ENCODE measurements at places on chromosomes 5 and 9.

- DNase-seq: no peak
These were observed 14.4 kb downstream of the FREM1 start for GRCh38 chr9:14895806-14896205.

DNA sequence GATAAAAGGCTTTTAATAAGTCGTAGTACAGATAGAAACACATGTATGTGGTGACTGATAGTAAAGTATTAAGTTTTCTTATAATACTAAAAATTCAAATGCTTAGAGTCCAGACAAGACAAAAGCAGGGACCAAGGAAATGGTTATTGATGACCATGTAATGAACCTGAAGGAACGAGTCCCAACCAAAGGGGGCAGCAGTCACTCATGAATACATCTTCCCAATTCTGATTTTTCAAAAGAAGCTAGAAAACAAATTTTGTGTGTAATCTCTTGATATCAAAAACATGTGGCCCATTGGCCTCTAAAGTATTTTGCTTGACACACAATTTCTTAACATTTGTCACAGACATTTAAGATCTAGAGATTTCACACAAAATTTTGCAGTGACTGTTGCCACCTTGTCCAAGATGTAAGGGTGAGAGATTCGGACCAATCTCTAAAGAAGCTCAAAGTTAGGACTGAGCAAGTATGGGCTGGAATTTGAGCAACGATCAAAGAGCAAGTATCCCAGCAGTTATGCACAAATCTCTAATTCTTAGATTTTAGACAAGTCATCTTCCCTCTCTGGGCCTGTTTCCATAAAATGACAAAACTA is 66.8 kb downstream of the ARL15 start:
- DNase-seq: peak; percentile 25

GRCh38 chr5:6256901-6257300 is 121.4 kb downstream of the MED10 start:
- no peak for DNase-seq

DNA sequence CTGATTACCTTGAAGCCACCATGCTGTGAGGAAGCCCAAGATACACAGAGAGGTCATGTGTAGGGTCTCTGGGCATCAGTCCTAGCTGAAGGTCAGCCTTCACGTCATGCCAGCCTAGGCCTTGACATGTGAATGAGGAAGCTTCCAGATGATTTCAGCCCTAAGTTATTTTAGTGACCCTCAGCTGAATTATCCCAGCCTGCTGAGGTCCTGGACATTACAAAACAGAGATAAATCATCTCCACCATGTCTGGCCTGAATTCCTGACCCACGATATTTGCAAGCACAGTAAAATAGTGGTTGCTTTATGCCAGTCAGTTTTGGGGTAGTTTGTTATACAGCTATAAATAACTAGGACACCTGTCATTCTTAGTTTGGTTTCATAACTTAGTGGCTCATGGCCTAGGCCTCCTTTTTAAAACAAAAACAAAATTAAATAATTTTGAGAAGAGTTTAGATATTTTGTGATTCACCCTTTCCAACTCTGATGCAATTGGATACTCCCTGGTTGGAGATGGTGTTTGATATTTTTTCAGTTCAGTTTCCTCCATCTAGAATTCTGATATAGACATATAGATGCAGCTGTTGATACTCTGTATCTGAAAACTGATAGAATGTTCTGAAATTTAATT is 571.3 kb upstream of the CLINT1 start:
- no peak for DNase-seq

DNA sequence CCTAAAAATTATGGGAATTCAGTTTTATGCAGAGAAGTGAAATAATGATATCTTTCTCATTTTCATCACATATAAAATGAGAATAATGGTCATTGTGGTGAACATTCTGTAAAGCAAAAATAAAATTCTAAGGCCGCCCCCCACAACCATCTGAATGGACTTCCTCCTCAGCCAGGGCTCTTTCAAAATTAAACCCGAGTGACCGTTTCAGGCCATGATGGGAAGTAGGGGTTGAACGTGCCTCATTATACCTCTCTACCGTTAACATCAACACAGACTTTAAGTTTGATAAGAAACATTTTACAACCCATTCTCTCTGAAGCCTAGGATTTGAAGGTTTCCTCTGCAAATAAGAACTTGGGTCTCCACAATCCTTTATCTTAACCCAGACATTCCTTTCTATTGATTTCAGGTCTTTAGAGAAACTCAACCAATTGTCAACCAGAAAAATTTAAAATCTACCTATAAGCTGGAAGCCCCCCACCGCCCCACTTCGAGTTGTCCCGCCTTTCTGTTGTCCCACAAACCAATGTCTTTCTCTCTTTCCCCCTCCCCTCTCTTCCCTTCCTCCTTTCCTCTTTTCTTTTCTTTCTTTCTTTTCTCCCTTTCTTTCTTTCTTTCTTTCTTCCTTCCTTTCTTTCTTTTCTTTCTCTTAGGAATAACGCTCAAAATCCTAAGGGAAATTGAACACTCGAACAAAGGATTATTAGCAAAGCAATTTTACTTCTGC is 1.7 kb upstream of the TMCO6 start:
- DNase-seq: no peak

- DNase-seq: no peak
These were observed 399.0 kb downstream of the MED10 start for GRCh38 chr5:5979377-5979760.

DNA sequence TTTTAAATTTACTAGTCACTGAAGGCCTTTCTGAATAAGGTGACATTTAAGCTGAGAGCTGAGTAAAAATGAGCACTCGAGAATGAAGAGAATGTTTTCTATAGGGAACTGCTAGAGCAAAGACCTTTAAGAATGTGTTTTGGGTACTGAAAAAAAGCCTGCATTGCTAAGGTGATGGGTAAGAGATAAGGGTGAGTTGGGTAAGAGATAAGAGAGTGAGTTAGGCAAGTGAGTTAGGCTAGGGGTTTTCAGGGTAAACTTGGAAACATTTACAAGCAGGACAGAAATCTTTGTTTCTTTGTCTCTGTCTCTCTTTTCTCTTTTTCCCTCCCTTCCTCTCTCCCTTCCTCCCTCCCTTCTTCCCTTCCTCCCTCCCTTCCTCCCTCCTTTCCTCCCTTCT is 5.6 kb downstream of the RAD23B start:
- DNase-seq: no peak

GRCh38 chr5:109173036-109173794 is 236.6 kb downstream of the PJA2 start:
- no peak for DNase-seq

DNA sequence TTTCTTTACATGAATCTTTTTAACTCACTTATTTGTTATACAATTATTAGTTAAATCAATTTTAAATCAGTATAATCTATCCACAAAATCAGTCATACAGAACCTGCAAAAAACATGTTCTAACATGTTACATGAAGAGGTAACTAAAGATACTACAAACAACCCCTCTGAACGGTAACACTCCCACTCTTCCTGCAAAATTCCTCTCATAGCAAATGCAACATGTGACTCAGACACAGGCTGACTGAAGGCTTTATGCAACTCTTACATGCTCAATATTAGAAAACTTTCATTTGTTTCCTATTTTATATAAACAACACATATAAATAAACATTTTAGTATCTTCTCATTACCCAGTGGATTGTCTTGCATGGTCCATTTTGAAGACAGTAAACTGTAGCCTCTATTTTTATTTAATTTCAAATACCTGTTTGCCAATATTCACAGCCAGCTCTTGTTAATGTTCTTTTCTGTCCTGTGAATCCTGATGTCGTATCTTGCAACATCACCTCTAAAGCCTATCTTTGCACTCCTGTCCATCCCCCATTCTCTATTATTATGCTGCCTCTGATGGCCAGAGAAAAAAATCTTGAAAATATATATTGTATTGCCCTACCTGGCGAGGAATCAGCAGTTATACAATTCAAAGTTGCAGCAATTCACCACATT is 100.5 kb upstream of the CCDC152 start:
- DNase-seq: no peak

DNA sequence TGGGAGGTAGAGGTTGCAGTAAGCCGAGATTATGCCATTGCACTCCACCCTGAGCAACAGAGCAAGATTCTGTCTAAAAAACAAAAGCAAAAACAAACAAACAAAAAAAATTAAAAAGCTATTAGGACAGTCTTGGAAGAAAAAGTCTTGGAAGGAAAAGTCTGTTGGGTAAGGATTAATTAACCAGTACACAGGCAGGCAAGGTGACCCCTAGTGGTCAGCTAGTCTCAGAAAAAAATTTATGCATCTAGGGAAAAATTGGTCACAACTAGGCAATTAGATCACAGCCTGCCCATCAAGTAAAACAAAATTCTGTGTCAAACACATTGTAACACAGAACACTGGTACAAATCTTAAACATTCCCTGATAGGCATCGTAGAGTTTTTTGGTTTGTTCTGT is 6.7 kb upstream of the ANKRD18B start:
- no peak for DNase-seq

- no peak for DNase-seq
These were observed 85.3 kb upstream of the ADRB2 start for GRCh38 chr5:148740966-148741742.

- no peak for DNase-seq
These were observed 312.9 kb downstream of the MAN2A1 start for GRCh38 chr5:110002652-110003051.

DNA sequence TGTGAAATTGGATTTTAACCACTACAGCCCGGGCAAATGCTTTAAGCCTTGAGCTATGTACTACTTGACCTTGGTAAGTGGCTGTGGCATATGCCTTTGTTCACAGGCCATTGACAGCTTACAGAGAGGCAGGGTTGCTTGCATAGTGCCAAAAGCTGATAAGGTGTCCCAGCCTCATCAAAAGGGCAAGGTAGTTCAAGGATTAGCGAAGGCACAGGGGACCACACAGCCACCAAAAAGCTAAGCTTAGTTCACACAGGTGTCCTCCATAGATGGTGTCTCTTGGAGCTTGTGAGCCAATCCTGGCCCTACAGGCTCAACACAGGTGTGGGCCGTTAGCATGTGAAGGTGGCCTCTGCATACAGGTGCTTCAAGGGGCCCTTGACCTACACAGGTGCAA is 86.8 kb downstream of the ZNF622 start:
- DNase-seq: no peak

DNA sequence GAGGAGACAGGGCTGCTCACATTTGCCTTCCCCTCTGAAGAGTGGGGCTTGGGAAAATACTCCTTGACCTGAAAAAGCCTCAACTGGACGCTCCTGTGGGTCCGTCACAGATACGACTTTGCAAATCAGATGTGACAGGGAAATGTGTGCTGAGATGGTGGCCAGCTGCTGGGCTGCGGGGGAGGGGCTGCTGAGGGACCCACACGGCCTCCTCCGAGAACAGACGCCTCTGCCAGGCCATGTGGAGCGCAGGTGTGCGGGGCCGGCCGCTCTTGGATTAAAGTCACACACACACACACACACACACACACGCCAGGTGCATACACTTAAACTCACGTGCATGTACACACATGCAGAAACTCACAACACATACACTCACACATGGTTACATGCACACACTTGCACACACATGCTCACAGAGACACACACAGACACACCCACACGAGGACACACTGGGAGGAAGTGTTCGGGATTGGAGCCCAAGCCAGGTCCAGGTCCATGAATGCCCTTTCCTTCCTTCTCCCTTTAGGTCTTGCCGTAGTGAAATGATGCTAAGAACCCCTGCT is 167.4 kb downstream of the GAPVD1 start:
- DNase-seq: no peak
